ENCODE measurements at places on chromosomes 13 and 19. TPM values are rescaled to one million over a fixed set of nuclear protein-coding genes. Genes with fewer than 3 reads are reported as not detected.

PSG11 gene
- 2.7 TPM for polyA plus RNA-seq

GRWD1 gene
- polyA plus RNA-seq = 26.2 TPM

FFAR3 gene
- not detected for polyA plus RNA-seq

HTR2A gene
- 0.08 TPM for polyA plus RNA-seq

ZNF793 gene
- polyA plus RNA-seq = 12.6 TPM

ZNF582 gene
- 6.0 TPM for polyA plus RNA-seq

DNA sequence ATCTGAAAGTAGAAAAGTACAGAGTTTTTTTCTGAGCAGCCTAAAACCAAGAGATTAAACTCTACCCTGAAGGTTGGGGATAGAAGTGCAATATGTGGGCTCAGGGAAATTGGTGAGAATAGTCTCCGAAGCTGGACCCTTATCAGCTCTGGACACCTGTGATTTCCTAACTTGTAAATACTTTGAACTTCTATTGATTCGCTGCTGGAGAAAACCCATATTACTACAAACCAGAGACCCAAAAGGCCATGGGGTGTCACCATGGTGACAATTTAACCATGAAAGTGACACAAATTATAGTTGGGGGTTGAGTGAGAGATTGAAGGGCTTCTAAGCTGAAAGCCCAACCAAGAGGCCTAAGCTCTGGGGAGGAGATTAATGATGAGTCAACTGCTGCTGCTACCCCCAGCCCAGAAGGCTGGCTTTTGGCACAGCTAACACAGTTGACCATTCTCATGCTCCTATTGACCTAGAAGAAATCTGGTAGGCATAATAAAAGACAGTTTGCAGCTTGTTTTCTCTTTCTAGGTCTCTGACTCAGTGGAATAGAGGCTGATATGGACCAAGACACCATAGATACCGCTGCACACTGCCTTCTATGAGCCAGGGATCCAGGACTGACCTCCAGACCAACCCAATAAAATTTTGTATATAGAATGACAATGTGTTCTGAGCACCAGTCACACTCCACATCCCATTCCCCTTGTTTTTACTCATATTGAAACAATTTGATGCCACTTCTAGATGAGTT, 131.9 kb upstream of the FNDC3A start:
- DNase-seq = no peak

- DNase-seq = no peak
Observed at GRCh38 chr13:66409542-66409941, 820.6 kb downstream of the PCDH9 start.

DNA sequence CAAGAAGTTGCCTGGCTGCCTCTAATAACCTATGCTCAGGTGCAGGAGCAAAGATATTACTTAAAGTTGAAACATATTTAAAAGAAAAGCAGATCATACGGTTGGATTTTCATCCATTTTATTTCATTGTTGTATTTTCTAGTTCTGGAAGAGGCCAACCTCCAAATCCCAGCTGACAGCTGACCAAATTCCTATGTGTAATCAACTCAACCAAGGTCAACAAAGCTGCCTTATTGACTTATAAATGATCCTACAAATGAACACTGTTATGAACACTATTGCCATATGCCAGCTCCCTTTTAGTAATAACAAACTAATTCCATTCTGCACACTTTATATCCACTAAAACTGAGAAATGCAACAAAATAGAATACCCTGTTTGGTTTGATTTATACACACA, 1537.4 kb downstream of the SLITRK1 start:
- DNase-seq = no peak

GRCh38 chr19:2150794-2151338, 500 bp downstream of the AP3D1 start:
- DNase-seq = no peak

DNA sequence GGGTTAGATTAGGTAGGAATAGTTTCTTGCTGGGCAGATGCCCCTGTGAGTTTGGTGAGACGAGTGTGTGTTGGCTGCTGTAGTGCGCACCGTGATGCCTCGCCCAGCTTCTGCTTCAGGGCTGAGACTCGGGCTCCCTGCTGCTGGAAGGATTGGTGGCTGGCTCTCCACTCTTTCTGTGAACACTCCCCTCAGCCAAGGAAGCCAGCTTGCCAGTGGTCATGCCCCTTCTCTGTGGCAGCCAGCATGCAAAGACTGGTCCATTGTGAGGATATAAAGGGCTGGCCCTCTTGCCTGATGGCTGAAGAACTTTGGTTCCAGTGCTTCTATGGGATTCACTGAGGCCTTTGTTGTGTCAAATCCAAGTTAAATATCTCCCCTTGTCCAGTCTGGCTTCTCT, 2.9 kb upstream of the HTR2A start:
- DNase-seq = no peak

GRCh38 chr19:33161201-33161600, 29.3 kb downstream of the WDR88 start:
- DNase-seq = no peak

DNA sequence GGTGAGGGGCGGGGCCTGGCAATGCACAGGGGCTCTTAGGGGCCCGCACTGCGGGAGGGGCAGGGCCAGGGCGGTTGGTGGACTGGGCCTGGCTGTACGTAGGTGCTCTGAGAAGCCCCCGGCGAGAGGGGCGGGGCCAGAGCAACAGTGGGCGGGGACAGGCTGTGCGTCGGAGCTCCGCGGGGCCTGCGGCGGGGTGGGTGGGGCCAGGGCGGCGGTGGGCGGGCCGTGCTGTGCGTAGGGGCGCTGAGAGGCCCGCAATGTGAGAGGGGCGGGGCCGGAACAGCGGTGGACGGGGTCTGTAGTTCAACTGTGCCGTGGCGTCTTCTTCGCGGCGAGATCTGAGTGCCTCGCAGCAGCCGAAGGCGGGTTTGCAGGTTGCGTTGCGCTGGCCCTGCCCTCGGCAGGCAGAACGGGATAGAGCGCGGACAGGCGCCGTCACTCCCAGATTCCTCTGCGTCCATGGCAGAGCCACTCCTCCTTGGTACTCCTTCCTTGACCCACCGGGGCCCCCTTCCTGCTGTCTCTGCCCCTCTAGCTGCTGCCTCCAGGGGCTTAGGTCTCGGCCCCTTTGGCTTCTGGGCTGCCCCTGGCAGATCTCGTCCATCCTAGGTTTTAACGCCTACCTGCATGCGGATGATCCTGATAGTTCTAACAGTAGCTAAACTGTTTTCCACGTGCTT, 33.2 kb downstream of the CCNE1 start:
- peak; percentile 94 for DNase-seq

GRCh38 chr19:42422901-42423461, 4.2 kb downstream of the LIPE start:
- no peak for DNase-seq

GRCh38 chr13:47484548-47484947, 516.5 kb downstream of the SUCLA2 start:
- no peak for DNase-seq

- no peak for DNase-seq
Observed at GRCh38 chr13:109468123-109468522, 318.3 kb downstream of the IRS2 start.

DNA sequence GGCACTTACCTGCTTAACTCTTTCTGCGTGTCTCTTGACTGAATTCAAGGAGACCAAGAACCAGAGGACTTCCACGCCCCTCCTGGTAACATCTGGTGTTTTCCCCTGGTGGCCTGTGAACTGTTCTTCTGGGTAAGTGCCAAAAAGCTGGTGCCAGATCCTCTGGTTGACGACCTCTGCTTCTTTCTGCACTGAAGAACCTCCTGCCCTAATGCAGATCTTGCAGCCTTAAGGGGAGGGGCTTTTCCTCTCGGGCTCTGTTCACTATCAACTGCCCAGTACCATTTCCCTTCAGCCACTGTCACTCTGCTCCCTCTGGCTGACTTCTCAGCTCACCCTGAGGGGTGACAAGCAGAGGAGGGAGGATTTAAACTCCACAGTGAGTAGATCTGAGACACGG, 6.1 kb upstream of the ERVV-1 start:
- no peak for DNase-seq

- no peak for DNase-seq
Observed at GRCh38 chr19:4504891-4505569, 13.3 kb downstream of the PLIN4 start.

DNA sequence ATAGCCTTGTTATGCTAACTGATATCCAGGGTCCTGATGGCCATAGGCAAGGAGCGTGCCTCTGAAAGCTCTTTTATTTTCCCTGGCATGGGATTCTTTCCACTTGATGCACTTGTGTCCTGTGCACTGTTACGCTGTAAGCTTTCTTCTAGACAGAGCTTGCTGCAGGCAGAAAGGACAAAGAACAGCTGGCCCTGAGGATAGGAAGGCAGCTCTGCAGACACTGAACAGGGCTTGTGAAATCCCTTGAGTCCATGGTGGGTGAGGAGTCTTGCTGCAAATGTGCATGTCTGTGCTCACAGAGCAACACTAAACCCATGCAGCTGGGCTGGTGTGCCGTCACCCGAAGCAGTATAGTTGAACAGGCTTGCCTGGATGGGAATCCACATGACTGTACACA, 126.6 kb downstream of the AKAP11 start:
- no peak for DNase-seq

DNA sequence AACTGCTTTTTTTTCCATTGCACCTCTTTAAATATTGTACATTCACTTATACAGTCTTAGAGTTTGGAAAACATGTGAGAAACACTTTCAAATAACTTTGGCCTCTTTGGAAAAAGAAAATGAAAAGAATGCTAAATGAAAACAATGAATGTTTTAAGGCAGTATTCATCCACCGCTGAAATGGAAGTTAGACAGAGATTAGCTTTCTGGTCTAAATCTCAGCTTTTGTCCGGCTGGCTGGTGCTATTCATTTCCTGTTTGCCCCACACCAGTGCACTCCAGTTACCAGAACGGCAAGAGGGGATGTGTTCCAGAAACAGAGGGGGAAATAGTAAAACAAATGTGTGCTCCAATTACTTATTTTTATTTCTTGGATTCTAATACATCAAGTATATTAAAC, 1201.3 kb downstream of the EFNB2 start:
- DNase-seq = no peak

GRCh38 chr19:19434483-19435045, 29.1 kb downstream of the GATAD2A start:
- DNase-seq = no peak

DNA sequence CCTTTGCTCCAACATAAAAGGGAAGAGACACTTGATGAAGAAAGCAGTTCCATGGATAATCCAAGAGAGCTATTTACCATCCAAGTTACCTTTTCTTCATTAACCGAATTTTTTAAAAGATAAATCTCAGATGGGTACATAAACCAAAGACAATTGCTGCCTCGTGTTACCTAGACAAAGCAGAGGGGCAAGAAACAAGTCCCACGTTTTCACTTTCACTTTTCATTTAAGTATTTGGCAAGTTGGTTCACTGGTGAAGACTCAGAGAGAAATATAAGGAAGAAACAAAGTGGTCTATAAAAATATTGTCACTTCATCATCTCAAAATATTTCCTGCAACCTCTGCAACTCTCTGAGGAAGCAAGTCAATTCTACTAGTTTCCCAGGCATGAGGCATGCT, 446.1 kb downstream of the FGF14 start:
- no peak for DNase-seq

GRCh38 chr13:73244467-73244866, 185.7 kb downstream of the KLF5 start:
- DNase-seq = no peak

DNA sequence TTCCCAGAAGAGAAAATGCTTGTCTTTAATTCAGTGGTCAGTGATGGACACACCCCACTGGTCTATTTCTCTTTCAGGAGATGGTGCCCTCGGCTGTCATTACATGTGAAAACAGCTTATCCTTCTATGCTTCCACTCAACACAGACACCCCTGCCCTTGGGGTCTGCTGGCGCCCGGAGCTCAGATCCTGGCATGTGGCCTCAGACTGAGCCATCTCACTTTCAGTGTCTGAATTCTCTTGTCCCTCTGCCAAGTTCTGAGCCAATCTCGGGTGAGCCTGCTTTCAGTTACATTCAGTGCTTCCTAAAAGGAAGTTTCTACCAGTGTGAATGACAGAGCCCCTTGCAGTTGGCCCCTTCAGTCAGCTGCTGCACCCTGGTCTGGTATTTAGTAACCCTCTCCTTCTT, 293.6 kb downstream of the DNAJC15 start:
- peak; percentile 64 for DNase-seq

DNA sequence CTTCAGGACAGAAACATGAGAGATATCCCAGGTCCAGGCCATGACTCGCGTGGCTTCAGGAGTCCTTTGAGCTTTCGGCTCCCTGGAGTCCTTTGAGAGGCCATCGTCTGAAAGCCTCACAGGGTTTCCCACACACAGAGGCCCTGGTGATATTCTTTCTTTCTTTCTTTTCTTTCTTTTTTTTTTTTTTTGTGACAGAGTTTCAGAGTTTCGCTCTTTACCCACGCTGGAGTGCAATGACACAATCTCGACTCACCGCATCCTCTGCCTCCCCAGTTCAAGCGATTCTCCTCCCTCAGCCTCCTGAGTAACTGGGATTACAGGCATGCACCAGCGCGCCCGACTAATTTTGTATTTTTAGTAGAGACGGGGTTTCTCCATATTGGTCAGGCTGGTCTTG, 5.5 kb downstream of the SIN3B start:
- DNase-seq = no peak

DNA sequence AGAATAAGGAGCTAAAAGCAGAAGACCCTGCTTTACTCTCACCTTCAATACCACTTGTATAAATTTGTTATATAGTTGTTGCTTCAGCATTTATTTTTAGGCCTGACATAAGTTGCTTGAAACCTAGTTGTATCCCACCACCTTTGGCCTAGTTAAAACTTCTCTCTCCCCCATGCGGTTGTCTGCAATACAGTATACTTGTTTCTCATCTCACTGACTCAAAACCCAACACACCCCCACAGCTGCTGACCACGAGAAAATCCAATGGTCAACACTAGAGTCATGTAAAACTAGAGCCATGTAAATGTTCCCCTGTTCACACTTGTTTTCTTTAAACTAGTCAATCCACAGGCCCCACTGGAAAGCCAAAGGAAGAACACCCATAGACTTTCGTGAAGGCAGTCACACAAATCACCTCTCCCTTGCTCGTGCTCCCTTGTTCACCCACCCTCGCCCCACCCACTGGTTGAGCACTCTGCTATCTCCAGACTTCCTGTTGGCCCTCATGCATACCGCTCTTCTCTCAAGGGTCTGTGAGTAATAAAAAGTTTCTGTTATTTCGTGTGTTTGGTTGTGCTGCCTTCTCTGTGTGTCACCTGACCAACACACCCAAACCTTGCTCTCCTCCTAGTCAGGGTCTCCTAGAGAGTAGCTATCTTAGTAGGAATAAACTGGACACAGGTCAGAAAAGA, 12.9 kb upstream of the CCDC169 start:
- DNase-seq = no peak

DNA sequence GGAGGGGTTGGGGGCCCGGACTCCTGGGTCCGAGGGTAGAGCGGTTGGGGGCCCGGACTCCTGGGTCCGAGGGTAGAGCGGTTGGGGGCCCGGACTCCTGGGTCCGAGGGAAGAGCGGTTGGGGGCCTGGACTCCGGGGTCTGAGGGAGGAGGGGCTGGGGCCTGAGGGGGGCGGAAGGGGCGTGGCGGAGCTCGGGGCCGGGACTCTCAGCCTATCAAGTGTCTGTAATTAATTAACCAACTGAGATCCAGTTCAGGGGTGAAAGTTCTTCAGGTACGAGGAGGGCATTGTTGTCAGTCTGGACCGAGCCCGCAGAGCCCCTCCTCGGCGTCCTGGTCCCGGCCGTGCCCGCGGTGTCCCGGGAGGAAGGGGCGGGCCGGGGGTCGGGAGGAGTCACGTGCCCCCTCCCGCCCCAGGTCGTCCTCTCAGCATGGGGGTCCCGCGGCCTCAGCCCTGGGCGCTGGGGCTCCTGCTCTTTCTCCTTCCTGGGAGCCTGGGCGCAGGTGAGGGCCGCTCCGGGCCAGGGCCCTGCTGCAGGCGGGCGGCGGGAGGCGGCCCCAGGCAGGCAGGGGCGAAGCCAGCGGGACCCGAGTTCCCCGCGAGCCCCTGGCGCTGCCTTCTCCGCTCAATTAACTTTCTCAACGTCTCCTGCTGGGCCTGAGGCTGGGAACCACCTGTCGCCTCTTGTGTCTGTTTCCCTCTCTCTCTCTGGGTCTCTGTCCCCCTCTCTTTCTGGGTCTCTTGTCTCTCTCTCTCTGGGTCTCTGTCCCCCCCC, 697 bp downstream of the FCGRT start:
- DNase-seq = peak; percentile 71
